Urinary bladder (tissue), 4 donors: ENCODE measurements at places on chromosomes 1 and 21.

DNA sequence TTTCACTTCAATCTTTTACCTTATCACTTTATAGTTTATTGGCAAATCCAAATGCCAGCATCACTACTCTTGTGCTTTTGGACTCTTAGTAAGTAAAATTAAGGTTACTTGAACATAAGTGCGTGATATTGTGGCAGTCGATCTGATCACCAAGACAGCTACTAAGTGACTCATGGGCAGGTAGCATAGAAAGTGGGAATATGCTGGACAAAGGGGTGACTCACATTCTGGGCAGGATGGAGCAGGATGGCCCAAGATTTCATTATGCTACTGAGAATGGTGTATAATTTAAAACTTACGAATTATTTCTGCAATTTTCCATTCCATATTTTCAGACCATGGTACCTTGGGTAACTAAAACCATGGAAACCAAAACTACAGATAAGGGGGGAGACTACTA lies 120.2 kb downstream of the ROR1 start:
- DNase-seq = no peak

GRCh38 chr1:210366767-210367166 lies 38.1 kb downstream of the HHAT start:
- DNase-seq = no peak

DNA sequence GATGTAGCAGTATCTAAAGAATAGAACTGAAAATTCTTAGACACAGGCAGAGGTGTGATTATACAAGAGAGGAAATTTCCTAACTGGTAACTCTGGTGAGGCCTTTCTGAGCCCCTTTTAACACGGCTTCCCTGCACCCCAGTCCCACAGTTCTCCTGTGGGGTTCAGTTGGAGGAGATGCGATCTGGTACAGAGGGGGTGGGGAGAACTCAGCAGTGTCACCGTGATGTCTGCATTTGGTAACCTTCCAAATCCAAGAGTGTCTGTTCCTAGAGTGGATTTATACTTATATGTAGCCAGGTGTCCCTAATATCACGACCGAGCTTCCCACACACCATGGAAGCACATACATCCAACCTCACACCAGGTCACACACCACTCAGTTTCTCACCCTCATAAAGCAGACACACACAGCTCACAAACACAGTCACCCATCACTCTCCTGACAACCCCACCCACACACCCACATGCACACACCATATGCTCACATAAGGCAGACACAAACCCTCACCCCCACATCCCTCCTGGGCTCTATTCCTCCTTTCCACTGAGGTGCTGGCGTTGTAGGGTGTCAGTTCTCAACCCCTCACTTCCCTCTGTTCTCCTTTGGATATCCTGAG lies 48.5 kb downstream of the RHBG start:
- no peak for DNase-seq

DNA sequence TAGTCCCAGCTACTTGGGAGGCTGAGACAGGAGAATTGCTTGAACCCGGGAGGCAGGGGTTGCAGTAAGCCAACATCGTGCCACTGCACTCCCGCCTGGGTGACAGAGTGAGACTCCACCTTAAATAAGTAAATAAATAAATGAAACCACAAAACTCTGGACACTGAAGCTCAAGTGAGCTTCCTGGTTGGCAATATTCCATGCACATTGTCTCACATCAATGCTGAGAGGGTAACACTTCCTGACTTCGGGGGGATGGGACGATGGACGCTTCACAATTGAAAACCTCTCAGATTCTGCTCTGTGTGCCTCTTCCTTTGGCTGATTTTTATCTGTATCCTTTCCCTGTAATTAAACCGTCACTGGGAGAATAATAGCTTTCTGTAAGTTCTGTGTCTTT lies 70.0 kb upstream of the ZNF644 start:
- no peak for DNase-seq

GRCh38 chr21:42648606-42649005 lies 4.8 kb upstream of the PDE9A start:
- no peak for DNase-seq

DNA sequence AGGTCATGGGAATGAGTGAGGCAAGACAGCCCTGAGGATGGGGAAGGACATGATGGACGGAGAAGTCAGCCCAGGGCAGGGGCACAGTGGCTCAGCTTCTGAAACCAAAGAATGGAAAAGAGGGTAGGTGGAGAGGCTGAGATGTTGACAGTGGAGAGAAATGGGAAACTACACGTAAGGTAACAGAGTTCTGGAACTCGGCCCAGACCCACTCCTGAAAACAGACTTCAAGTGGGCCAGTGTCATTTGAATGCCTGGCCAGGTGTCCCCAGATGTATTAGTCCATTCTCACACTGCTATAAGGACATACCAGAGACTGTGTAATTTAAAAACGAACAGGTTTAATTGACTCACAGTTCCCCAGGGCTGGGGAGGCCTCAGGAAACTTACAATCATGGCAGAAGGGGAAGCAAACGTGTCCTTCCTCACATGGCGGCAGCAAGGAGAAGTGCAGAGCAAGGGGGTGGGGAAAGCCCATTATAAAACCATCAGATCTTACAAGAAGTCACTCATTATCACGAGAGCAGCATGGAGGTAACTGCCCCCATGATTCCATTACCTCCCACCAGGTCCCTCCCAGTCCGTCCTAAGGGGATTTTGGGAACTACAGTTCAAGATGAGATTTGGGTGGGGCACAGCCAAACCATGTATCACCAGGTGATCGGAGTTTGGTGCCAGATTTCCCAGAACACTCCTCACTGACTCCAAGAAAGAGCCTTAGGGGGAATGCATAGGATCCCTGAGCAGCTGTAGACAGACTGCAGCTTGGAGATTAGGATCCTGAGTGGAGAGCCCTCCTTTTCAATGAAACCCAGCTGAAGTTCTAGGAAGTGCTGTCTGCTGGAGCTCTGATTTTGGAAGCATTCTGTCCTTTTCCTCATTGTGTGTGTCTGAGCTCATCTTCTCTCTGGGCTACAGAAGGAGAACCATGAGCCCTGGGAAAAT lies 40.3 kb downstream of the FHAD1 start:
- no peak for DNase-seq

GRCh38 chr1:234659538-234659937 lies 49.6 kb upstream of the IRF2BP2 start:
- DNase-seq = no peak

- no peak for DNase-seq
Observed at GRCh38 chr1:67716800-67717199, 31.8 kb downstream of the GADD45A start.
